ENCODE measurements at places on chromosomes 4 and X.

GRCh38 chrX:10011261-10011931 lies 44.2 kb downstream of the CLDN34 start:
- no peak for DNase-seq

- DNase-seq: no peak
Measured at GRCh38 chr4:182802621-182803020, 114.6 kb downstream of the DCTD start.

DNA sequence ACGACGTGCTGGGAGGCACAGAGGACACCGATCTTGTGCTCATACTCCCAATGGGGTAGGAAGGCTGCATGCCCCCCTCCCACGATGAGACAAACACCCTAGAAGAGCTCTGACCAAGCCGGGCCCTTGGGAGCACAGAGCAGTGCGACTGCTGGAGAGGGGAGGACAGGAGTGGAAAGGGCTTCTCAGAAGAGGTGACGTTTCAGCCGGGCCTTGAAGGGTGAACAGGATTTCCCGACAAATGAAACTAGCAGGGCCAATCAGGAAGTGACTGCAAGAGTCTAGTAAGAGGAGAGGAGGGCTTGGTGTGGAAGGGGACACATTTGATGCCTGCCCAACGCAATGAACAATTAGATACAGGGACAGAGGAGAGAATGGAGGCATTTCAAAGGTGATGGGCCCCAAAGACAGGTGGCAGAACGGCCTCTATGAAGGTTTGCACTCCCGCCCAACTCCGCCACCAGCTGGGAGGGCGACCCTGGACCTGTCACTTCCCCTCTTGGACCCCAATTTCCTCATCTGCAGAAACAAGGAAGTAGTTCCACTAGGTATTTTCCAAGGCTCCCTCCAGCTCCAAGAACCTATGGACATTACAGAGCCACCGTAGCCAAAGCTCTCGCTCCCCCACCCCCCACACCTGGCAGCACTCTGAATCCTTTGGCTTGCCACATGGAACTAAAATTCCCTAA lies 3.9 kb downstream of the HCFC1 start:
- DNase-seq: no peak

GRCh38 chr4:80307183-80307735 lies 28.3 kb upstream of the CFAP299 start:
- no peak for DNase-seq

DNA sequence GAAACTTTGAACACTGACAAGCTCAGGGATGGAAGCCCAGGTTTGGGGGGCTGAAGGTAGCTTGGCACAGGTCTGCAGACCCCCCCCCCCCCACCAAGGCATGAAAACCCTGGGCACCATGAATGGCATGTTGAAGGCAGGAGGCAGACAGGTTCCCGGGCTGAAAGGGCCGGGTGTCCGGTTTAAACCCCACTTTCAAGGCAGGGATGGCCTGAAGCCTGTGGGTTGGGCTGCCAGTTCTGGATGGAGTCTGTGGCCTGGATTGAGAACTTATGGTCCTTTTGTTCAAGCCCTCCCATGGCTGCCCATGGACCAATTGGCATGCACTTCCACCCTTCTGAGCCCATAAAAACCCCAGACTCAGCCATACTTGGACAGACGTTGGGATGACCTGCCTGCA lies 616.9 kb downstream of the ADGRL3 start:
- no peak for DNase-seq

- no peak for DNase-seq
Measured at GRCh38 chrX:93985344-93986307, 311.6 kb downstream of the FAM133A start.

GRCh38 chr4:117224256-117224655 lies 138.9 kb upstream of the TRAM1L1 start:
- no peak for DNase-seq

- no peak for DNase-seq
Measured at GRCh38 chr4:20456407-20456806, 204.7 kb downstream of the SLIT2 start.

GRCh38 chr4:183244506-183244905 lies 75.6 kb downstream of the CLDN22 start:
- DNase-seq: no peak

- no peak for DNase-seq
Measured at GRCh38 chr4:152972821-152973628, 36.9 kb downstream of the FHDC1 start.

DNA sequence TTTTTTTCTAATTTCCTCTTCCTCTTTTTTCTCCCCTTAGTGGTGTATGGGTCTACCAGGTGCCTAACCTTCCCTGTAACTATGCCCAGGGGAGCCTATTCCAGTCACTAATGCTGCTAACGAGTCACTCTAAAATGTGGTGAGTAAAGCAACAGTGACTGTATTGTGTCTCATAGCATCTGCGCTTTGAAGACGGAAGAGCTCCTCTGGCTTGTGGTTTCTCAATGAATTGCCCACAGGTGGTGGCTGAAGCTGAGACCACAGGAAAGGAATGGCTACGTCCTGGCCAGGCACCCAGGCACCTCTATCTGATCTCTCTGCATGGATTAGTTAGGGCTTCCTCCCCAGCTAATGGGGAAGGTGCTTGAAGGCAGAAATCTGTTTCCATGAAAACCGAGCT lies 763.5 kb upstream of the FRG1 start:
- DNase-seq: no peak

GRCh38 chr4:104502471-104502870 lies 7.8 kb upstream of the CXXC4 start:
- DNase-seq: no peak

All from adrenal gland (tissue), 19 donors.